ENCODE measurements at places on chromosomes 3 and 15. TPM values are rescaled to one million over a fixed set of nuclear protein-coding genes. Genes with fewer than 3 reads are reported as not detected.

GRCh38 chr3:8996681-8997121 lies 33.4 kb upstream of the RAD18 start:
- DNase-seq = no peak

DNA sequence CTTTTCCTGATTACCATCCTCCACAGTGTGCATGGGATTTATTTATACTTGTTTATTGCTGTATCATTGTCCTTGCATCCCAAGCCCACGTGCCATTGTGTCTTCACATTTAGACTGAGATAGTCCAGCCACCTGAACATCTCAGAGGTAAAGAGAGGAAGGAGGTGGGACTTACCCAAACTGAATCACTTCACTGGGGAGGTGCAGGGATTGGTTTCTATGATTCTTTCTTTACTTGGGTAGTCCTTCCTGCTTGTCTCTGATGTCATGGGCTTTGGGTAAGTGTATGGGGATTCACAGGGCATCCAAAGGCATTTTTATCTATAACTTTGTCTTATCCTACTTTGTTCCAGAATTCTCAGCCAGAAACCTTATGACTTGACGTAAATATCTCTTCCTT lies 141.5 kb upstream of the UMPS start:
- no peak for DNase-seq

- no peak for DNase-seq
These were observed 181.0 kb downstream of the ABHD5 start for GRCh38 chr3:43871627-43872245.

- no peak for DNase-seq
These were observed 1.0 kb downstream of the LRRC28 start for GRCh38 chr15:99252326-99252725.

DNA sequence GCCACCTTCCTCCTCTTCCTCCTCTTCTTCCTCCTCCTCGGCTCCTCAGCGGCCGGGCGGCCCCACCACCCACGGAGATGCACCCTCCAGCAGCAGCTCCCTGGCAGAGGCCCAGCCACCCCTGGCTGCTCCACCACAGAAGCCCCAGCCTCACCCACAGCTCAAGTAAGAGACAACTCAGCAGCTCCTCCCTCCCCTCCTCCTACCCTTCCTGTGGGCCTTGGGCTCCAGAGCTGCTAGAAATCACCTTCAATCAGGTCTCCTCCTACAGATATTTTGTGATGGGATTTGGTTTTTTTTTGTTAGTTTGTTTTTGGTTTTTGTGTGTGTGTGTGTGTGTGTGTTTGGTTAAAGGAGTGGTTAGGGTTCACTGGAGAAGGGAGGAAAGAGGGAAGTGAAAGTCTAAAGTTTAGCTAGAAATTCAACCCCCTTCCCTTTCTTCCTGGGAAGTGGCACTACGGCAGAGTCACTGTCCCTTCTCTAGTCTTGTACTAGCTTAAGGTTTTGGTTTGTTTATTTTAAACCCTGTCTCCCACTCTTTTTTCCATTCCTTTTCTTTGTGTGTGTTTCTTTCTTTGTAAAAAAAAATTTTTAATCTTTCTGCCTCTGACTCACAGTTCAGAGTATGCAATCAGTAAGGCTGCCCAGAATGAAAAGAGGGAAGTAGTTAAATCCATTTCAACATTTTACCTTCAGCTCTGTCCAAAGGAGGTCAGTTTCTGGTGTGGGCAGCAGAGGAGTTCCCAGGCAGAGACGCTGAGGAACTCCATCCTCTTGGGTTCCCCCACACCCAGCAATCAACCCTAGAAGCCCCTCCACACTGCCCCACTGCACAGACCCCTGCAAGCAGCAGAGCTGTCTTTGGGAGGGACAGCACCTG lies 29.0 kb upstream of the TIMP4 start:
- DNase-seq = no peak

DNA sequence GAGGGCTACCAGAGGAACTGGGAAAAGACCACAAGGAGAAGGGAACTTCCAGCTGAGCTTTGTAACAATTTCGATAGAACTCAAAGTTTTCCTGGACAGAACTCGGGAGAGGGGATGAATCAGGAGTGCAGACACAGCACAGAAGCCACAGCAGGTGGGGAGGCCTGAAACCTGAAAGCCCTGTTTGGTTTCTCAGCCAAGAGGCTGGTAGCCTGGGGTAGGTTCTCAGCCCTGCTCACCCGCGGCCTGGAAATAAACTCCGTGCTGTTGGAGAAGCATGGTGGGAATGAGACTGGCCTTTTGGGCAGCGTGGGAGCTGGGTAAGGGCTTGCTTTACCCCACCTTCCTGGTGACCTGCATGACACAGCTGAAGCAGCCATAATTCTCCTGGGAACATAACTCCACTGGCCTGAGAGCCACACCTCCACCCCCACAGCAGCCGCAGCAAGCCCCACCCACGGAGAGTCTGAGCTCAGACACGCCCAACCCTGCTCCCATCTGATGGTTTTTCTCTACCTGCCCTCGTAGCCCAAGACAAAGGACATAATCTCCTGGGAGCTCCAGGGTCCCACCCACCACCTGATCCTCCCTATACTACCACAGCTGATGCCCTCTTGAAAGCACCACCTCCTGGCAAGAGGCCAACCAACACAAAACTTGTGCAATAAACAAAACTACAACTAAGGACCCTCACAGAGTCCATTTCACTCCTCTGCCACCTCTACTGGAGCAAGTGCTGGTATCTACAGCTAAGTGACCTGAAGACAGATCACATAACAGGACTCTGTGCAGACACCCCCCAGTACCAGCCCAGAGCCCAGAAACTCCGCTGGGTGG lies 52.5 kb upstream of the CHRM5 start:
- no peak for DNase-seq

DNA sequence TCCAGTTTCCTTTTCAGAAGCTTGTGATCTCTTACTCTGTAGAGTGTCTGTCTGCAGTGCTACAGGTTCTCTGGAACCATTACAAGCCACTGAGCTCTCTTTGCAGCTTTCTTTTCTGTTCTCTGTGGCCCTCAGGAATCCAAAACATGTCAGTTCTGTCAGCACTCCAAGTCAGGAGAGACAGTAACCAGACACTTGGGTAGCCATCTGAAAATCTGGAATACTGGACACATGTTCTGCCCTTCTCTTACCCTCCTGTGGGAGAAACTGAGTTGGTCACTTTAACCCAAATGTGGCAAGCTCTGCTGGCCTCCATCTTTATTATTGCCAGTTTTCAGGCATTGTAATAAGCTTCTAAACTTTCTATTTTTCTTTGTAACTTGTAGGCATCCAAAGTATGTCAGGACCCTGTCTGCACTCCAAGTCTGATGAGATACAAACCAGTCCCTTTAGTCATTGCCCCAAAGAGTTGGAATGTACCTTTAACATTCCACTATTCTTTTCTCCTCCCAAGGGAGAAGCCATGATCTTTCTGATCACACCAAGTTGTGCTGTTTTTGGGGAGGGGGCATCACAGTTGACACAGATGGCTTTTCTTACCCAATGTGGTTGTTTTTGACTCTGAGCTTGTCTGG lies 183.7 kb downstream of the DPH6 start:
- no peak for DNase-seq

DNA sequence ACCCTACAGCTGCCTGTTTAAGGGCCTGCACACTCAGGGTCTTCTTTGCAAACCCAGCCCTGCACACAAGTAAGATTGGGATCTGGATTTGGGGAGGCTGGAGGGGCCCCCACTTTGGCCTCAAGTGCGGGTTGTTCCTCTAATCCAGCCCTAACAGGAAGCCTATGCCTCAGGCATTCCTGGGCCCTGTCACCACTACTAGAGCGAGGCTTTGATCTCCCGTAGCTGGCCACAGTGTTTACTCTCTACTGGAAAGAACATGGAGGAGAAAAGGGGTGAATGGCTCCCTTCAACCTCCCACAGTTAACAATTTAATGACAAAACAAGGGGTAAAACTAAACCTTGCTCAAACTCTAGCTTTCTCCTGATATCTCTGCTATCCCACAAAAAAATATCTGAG lies 48.4 kb downstream of the DZIP1L start:
- DNase-seq = no peak

GRCh38 chr3:177141471-177141870 lies 55.8 kb downstream of the TBL1XR1 start:
- no peak for DNase-seq

- no peak for DNase-seq
These were observed 16.2 kb upstream of the ZFYVE19 start for GRCh38 chr15:40790718-40791117.

GRCh38 chr15:70636540-70637165 lies 126.7 kb downstream of the UACA start:
- no peak for DNase-seq

DNA sequence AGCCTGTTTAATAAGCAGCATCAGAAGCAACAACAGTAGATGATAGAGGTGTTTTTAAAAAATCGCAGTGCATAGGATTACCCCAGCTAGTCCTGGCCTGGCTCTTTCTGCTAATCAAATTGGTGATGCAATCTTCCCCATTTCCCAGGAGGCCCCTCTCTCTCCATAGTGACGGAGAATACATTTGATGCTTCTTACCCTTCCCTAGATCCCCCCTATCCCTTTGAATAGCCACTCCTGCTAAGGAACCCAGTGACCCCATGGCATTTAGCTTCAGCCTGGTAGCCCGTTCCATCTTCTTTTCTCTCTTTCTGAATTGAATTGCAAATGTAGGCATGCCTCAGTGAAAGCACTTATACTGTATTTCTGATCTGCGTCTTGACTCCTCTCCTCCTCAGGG lies 223.6 kb upstream of the GAP43 start:
- no peak for DNase-seq

GRCh38 chr3:29274667-29275066 lies 6.2 kb upstream of the RBMS3 start:
- DNase-seq = no peak

The RCCD1 gene
- total RNA-seq = 8.7 TPM

The GRM7 gene
- 0.09 TPM for total RNA-seq

The EHHADH gene
- total RNA-seq = 6.3 TPM

Measured in esophagus squamous epithelium (tissue), 5 donors.